Globus pallidus (tissue), 1 donor: ENCODE measurements at places on chromosomes 3 and 15.

- DNase-seq = no peak
Measured at GRCh38 chr3:37491776-37492175, 317.4 kb upstream of the LRRFIP2 start.

DNA sequence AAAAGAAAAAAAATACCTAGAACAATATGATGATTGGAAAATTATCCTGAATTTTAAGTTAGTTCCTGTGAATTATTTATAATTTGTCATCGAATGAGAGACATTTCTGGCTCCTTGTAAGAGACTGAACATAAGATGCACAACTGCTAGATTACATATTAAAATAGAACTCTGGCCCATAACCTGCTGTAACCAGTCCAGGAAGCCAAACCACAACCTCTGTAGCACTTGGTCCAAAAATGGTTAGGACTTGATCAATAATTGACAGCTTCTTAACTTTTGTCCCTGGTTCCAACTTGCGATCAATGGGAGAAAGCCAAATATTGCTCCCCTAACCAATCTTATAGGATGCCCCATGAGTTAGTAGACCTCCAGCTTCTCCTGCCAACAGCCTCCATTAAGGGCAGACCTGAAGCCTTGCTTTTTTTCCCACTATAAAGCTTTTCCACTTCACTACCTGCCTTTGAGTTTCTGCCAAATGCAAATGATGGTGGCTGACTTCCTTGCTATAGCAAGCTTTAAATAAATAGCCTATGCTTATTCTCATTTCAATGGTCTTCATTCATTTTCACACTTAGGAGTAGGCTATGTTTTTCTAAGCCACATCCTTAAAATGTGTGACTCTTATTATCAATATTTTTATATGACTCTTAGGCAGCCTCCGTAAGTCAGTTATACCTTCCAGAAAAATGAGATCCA, 224.0 kb upstream of the ARHGEF26 start:
- DNase-seq = no peak

DNA sequence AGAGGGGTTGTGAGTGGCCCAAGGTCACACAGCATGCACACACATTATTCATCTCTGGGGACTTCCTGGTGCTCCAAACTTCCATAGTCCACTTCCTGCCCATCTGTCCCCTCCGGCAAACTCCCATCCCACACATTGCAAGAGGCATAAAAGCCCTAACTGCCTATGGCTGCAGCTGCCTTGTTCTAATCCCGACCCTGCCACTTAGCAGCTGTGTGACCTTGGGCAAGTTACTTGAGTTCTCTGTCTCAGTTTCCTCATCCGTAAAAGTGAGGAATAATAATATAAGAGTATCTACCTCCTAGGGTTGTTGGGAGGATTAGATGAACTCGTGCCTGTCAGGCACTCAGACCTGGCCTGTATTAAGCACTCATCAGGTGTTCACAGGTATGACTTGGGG, 84.2 kb downstream of the SMAD6 start:
- DNase-seq = no peak

- DNase-seq = no peak
Measured at GRCh38 chr3:60551455-60552209, 699.6 kb downstream of the FHIT start.

DNA sequence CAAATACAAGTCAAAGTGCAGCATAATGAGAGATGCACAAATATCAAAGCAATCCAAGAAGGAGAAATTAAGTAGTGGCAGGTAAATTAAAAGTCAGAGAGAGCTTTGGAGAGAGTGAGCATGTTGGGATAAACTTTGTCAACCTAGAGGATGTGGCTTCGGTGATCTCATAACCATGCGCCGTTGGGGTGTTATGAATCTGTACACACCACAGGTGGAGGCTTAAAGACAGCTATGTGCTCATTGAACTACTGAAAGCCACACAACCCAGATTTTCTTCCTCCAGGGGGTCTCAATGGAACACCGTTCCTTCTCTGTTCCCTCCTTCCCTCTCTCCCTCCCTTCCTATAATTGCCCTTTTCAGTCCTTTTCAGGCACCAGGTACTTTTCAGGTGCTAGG, 52.0 kb downstream of the SUCNR1 start:
- DNase-seq = no peak

DNA sequence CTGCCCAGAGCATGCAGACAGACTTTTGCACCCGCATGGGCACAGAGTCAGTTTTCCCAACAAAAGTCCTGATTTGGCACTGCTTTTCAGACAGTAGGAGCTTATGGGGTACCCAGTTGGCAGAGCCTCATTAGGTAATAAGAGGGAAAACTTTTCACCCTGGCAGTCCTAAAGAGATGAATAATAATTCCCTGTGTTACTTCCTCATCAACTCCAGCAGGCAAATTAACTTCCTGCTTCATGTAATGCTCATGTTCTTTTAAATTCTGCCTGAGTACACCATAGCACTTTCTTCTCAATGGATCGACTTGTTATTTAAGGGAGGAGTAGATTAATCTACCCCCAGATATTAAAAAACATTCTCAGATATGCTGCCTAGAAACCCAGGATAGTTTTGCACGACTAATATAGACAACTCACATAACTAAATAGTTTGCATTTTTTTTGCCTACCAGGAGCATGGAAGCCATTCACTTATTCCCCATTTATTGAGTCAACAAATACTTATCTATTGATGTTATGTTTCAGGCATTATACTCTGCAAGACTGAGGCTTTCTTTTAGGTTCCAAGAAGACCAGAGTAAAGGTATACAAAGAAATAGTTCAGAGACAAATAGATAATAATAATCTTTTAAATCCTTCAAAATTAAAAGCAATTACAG, 214.5 kb downstream of the KCNMB2 start:
- no peak for DNase-seq

DNA sequence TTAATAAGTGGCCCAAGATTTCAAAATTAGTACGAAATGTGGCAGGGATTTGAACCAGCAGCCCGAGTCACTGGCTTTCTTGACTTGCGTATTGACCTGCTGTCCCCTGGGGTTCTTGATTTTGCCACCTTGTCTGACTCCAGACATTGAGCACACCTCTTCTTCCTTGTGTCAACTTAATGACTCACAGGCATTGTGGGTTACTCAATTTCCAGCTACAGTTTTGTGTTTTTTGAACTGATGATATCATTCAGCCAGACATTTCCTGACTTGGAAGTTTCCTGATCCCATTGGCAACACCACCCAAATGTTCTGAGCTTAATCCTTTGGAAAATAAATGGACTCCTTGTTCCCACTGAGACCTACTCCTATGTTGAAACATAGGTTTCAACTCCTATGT, 64.2 kb downstream of the MOBP start:
- no peak for DNase-seq

DNA sequence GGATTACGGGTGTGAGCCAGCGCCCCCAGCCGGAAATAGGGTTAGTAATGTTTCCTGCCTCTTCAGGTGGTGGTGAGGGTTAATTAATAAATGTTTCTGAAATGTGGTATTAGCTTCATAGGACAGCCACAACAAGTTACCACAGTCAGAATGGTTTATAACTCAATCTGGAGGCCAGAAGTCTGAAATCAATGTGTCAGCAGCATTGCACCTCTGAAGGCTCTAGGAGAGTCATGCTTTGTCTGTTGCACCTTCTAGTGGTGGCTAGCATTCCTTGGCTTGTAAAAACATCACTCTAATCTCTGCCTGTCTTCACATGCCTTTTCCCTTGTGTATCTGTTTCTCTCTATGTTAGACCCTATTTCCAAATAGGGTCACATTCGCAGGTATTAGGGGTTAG, 7.8 kb upstream of the RPSA start:
- no peak for DNase-seq

GRCh38 chr3:16168211-16168610, 6.3 kb upstream of the GALNT15 start:
- no peak for DNase-seq

GRCh38 chr3:53731934-53732624, 114.1 kb downstream of the CHDH start:
- no peak for DNase-seq

DNA sequence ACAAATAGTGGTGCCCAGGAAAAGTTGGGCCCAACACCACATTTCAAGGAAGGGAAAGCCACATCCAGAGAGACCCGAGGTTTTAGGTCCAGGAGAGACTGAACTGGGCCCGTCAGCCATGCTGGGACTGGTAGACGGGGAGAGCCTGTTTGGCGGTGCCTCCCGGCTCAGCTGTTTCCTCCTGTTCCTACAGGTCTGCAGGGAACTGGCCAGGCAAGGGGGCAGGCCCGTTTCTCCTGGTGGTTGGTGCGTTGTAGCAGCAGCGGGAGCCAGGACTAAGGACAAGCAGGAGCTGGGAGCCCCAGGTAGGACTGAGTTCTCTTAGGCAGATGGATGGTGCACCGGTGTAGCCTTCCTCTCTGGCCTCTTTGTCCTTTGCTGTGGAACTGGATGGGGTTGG, 3.9 kb downstream of the PRKCD start:
- DNase-seq = no peak

GRCh38 chr15:57376696-57377477, 582 bp downstream of the CGNL1 start:
- no peak for DNase-seq

- DNase-seq = peak; percentile 26
Measured at GRCh38 chr3:11774296-11774877, 72.3 kb downstream of the TAMM41 start.

- no peak for DNase-seq
Measured at GRCh38 chr3:147906285-147906684, 497.1 kb downstream of the ZIC1 start.

- DNase-seq = no peak
Measured at GRCh38 chr3:101966226-101966625, 116.9 kb downstream of the NFKBIZ start.

GRCh38 chr15:66737243-66738010, 35.4 kb downstream of the SMAD6 start:
- no peak for DNase-seq

DNA sequence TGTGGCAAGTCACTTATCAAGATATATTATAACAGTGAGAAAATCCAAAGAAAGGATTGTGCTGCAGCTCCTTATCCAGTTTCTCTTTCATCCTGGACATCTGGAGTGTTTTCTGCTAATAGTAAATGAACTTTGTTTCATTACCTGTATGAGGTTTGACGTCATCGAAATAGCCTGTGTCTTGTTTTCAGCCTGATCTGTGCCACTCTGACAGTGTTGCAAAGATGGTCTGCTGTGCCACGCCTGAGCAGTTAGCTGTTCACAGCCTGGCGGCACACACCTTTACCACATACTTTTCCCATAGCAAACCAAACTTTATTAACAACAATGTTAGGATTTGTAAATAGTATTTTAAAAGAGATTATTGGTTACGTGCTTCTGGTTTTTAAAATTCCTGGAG, 34.0 kb downstream of the YEATS2 start:
- DNase-seq = no peak

GRCh38 chr3:115550285-115550761, 73.0 kb upstream of the GAP43 start:
- no peak for DNase-seq
